ENCODE measurements at places on chromosomes 4 and X.

- no peak for DNase-seq
These were observed 2.7 kb upstream of the FGF5 start for GRCh38 chr4:80263541-80264351.

- no peak for DNase-seq
These were observed 64.7 kb upstream of the PTPN13 start for GRCh38 chr4:86529436-86529835.

DNA sequence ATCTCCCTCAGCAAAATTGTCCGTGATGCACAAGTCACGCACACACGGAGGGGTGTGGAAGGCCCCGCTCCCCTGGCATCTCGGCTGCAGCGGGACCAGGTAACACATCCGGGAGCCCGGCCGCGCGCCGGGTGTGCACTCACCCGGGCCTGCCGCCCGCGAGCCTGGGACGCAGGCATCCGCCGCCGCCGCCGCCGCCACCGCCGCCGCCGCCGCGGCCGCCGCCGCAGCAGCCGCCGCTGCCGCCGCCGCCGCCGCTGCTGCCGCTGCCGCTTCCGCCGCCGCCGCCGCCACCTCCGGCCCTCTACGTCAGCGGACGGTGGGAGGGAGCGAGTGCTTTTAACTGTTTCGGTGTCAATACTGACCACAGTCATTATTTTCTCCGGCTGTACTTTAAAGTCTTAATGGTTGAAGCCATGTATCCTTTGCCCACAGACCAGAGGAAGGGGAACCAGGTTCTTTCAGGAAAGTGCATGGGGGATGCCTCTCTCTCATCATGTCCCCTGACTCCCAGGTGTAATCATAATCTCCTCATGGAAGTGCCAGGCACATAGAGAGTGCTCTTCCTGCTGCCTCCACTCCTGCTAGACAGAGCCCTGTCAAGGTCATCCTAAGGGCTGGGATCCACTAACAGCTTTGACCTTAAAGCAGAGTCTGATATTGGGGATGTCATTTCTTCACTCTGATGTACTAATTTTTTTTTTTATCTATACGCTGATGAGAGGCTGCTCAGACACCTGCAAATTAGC is 38.0 kb downstream of the MAGEE2 start:
- no peak for DNase-seq

GRCh38 chr4:75429208-75429607 is 85.0 kb downstream of the RCHY1 start:
- no peak for DNase-seq

DNA sequence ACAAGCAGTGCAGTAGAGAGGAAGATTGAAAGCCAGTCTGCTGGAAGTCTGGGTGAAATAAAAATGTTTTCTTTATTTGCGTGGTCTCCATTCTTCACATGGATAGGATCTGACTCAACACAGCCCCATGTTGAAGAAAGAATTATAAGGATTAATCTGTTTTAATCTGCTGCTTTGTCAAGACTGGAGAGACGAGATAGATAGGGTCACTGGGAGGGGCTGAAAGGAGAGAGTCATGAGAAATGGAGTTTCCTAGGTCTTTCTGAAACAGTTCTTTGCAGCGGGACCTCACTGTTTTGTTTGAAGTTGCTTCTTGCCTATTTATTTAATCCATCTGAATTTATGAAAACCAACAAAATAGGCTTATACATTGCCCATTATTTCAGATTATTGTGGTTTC is 32.4 kb upstream of the RHOH start:
- DNase-seq, result no peak

- no peak for DNase-seq
These were observed 16.0 kb upstream of the UGT8 start for GRCh38 chr4:114582621-114583020.

GRCh38 chr4:168076989-168077725 is 15.2 kb upstream of the ANXA10 start:
- DNase-seq, result peak; percentile 3

- DNase-seq, result no peak
These were observed 33.7 kb downstream of the COQ2 start for GRCh38 chr4:83250687-83251446.

DNA sequence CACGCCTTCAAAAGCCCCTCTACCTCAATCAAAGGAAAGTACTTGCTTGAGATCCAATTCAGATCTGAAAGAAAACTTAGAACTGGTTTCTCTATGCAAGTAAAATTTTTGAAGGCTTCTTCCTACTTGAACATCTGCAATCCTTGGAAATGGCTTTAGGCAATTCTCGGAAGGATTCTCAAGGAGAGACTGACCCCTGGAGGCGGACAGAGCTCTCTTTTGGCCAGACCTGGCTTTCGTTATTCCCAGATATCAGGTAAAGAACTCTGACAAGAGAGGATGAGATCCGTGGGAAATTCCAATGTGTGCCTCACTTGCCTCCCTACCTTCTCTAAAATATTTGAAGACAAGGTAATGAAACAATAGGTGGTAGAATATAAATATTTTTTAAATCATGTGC is 670.3 kb upstream of the FAM241A start:
- no peak for DNase-seq

DNA sequence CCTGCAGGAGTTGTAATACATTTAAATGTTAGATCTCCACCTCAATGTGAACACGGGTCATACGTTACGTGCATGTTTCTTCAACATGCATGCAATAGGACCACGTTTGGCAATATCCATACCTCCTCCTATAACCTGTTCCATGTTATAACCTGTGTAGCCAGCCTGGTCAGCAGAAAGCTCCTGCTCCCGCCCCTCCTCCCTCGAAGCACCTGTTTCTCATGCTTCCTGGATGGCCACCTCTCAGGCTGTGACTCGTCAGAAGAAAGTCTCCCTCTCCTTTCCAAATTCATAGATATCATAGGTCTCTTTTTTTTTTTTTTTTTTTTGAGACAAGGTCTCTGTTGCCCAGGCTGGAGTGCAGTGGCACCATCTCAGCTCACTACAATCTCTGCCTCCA is 96.5 kb downstream of the HMX1 start:
- DNase-seq, result no peak

DNA sequence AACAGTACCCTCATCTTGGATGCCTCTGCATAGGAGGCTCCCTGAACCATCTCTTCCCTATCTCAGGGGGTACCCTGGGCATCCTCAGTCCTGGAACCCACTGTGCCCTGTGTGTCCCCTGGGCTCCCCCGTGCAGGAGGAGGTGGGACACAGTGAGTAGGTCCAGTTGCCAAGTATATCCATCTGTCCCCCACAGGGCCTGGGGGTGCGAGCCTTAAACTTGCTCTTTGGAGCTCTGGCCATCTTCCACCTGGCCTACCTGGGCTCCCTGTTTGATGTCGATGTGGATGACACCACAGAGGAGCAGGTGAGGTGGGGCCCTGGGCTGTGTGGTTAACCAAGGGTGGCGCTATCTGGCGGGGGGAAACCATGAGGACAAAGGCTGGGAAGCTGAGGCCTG is 4.6 kb upstream of the EBP start:
- DNase-seq, result no peak

DNA sequence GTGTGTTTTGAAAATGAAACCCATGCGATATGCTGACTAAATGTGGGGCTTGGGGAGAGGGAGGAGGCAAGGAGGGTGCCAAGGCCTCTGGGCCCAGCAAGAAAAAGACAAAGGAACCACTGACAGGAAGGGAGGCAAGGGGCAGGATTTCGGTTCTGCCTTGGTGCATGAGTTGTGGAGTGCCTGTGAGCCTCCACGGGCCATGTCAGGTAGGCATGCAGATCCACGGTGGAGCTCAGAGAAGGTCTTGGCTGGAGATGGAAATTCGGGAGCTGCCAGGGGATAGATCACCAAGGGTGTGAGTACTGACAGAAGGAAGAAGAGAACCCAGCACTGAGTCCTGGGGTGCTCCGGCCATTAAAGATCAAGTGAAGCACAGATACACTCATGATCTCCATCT is 4.1 kb downstream of the EVC2 start:
- no peak for DNase-seq

GRCh38 chrX:125711103-125711502 is 391.4 kb downstream of the TEX13C start:
- DNase-seq, result no peak

GRCh38 chr4:139234253-139234652 is 45.8 kb downstream of the MGARP start:
- no peak for DNase-seq

GRCh38 chrX:80139564-80139963 is 125.0 kb downstream of the TBX22 start:
- no peak for DNase-seq

DNA sequence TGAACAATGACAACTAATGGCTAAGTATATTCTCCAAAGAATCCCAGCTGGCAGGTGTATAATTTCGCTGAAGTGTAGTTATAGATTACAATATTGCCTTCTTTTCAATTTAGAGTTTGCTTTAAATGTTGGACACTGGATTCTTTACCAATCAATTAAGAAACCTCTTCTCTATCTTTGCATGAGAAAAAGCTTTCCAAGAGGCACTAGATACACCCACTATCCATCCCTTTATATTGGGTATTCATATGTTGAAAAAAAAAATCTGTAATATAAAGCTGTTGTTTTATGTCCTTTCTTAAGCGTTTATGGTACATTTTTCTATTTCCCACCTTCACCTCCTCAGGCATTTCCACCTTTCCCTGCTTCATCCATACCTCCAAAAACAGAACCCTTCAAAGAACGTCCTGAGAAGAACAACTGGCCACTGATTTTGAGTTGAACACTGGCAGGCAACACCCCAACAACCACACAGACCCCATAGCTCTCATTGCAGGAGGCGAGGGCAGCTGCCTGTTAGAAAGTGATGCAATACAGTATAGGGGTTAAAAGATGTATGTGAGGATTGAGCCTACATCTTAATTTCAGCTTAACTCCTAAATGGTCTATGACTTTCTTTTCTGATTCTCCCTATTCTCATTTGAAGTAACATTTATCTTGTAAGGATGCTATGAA is 11.8 kb downstream of the ADH6 start:
- no peak for DNase-seq

GRCh38 chr4:22593933-22594332 is 78.1 kb upstream of the ADGRA3 start:
- no peak for DNase-seq

DNA sequence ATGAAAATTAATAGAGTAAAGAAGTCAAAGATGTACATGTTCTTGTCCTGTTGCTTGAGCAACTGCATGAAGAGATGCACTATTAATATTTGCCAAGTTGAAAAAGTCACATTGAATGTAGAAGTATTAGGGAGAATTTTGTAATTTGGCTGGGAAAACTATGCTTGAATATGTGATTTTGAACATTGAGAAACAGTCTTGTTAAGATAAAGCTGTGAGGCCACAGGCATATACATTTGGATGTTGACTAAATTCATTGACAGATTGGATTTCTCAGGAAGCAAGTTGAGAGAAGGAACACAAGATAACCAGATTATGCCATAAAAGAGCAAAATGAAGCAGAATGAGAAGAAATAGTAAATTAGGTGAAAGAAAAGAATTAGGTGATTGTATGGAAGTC is 1777.5 kb upstream of the PCDH7 start:
- no peak for DNase-seq

- DNase-seq, result no peak
These were observed 47.9 kb upstream of the LINC00632 start for GRCh38 chrX:140661643-140662042.

GRCh38 chr4:73250642-73251041 is 8.0 kb downstream of the ANKRD17 start:
- no peak for DNase-seq

DNA sequence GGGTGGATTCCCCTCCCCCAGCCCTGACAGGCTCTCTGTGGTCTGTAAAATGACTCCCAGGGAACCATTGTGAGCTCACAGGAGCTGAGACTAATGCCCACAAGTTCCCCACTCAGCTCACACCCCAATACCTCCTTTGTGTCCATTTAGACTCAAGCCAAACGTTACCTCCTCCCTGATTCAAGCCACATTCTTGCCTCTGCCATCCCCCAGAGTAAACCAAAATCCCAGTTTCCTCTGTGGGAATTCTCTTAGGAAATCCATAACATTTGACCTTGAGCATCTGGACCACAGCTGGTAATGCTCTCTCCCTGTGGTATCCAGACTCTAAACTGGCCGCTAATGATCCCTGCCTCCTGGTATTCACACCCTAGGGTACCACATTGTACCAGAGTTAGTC is 26.3 kb upstream of the KDM5C start:
- no peak for DNase-seq

- no peak for DNase-seq
These were observed 446.3 kb upstream of the GNPDA2 start for GRCh38 chr4:45172636-45173035.

GRCh38 chr4:177460460-177460859 is 18.2 kb upstream of the AGA start:
- DNase-seq, result no peak
